ENCODE measurements at places on chromosomes 11 and 22.

DNA sequence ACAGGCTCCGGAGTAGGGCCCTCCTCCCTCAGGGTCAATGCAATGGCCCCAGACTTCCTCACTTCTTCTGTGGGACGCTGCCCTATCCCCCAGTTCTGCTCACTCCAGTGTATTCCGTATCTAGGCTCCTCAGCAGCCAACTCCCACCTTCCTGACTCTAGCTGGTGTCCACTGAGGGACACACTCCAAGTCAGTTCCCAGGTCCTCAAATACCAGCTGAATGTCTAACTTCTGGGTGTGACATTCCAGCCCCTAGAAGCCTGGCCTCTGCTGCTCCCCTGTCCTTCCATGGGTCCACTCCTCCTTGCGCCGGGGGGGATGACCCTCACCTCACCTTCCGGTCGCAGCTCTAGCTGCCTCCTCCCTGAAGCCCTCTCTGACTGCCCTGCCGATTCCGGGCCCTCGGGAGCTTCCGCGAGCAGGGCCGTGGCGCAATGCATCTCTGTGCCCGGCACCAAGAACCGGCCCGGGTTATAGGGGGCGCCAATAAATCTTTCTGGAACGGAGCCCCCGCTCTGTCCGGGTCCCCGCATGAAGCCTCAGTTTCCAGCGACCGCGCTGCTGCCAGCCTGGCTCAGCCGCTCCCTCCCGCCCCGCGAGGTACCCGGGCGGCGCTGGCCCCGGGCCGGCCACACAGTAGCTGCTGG is 15.4 kb downstream of the BAD start:
- no peak for DNase-seq

GRCh38 chr22:23418159-23418788 is 161.8 kb downstream of the IGLL1 start:
- no peak for DNase-seq

- DNase-seq = peak; percentile 78
These were observed 586 bp downstream of the LRP5 start for GRCh38 chr11:68312780-68313573.

- DNase-seq = peak; percentile 81
These were observed 694 bp downstream of the TMEM123 start for GRCh38 chr11:102451681-102452460.

GRCh38 chr22:46815896-46816731 is 53.7 kb downstream of the TBC1D22A start:
- DNase-seq = no peak
